ENCODE measurements at places on chromosomes 1 and 21.
A peak's percentile ranks its signal among the peaks of the same experiment; 100 is the strongest.

- DNase-seq: no peak
These were observed 4.1 kb upstream of the GRIK3 start for GRCh38 chr1:37038227-37039093.

- no peak for DNase-seq
These were observed 19.8 kb downstream of the ATP1A1 start for GRCh38 chr1:116392717-116393404.

DNA sequence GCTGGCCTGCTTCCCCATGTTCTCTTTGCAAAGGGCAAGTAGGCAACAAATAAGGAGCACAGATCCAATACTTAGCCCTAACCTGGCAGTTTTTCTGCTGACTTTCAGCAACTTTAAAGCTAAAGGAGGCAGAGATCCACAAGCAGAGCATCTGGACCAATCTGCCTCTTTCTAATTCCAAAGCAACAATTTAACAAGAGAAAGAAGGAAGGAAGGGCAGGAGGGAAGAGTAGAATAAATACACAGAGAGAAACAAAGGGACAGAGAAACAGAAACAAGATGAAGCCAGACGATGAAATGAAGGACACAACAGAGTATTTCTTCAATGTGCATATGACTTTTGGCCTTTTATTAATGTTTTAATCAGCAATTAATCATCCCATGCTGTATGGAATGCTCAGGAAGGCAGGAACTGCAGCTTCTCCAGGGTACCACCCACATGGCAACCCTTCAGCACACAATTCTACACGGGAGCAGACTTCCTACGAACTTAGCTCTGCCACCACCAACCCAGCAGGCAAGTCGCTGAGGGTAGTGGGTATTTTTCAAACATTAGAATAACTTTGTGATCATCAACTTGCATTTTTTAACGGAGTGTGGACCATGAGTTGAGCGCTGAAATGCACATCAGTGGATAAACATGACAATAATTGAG lies 15.3 kb downstream of the CLCC1 start:
- no peak for DNase-seq

DNA sequence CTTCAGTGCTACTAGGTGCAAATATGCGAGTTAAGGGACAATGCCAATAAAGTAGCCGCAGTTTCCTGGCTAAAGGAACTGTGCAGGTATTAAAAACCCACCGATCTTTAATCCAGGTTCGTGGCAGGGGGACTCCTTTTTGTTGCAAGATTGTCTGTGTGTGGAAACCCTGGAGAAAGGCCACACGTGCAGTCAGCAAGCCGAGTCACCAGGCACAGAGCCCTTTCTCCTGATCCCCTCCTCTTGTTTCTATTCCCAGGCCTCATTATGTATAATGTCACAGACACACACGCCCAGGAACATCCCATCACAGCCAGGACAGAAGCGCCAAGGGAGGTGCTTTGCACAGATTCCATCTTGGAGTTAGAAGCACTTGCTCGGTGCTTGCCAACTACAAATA lies 528.9 kb downstream of the KIF26B start:
- no peak for DNase-seq

GRCh38 chr1:72097851-72098570 lies 184.3 kb downstream of the NEGR1 start:
- no peak for DNase-seq

DNA sequence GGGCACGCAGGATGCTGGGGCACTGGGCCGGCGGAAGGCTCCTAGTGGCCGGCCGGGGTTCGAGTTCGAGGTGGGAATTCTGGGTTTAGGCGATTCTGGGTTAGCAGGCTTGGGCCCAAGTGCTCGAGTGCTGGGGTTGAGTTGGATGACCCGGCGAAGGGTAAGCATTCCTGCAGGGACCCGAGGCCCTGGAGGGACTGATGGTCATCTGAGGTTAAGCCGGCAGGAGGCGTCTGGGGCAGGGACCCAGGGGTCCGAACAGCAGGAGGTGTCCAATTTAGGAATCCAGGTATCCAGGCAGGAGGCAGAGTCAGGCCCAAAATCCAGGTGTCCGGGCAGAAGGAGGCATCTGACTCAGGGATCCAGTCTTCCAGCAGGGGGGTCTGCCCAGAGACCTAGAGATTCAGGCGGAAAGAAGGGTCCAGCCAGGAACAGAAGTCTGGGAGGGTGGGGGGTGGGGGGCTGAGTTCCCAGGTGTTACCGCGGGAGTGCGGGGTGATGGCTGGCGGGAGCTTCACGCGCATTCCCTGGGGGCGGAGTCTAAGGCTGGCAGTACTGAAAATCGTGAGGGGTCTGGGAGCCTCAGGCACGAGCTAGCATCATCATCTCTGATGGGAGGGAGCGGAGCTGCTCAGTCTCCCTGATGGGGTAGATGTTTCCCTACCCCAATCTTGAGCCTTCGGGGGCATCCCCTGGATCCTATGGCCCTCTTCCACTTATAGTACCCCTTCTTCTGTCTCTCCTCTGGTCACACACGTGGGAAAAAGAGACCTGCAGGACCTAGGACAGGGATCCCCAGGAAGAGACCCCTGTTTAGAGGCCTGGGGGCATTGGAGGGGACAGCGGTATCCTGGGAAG lies 585 bp downstream of the GPR3 start:
- no peak for DNase-seq

DNA sequence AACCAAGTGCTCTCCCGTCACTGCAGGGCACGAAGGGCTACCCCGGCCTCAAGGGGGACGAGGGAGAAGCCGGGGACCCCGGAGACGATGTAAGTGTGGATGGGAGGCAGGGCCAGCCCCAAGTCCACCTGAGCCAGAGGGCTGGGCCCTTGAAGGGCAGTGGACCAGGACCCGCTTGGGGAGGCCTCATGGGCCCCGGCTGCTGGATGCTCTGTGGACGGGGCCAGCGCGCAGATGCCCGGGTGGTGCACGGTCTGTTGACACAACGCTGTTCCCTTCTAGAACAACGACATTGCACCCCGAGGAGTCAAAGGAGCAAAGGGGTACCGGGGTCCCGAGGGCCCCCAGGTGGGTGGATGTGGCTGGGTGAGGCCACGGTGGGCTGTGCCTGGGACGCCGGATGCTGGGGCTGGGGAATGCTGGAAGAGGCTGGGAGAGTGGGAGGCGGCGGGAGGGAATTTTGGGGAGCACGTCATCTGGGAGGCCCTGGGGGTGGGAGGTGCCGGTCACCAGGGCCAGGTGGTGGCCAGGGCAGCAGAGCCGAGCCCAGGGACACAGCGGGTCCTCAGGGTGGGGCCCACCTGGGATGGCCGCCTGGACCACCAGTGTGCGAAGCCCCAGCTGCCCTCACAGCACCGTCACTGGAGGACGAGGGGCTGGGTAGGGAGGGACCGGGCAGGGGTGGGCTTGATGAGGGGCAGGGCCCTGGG lies 17.5 kb downstream of the COL6A1 start:
- DNase-seq: no peak

DNA sequence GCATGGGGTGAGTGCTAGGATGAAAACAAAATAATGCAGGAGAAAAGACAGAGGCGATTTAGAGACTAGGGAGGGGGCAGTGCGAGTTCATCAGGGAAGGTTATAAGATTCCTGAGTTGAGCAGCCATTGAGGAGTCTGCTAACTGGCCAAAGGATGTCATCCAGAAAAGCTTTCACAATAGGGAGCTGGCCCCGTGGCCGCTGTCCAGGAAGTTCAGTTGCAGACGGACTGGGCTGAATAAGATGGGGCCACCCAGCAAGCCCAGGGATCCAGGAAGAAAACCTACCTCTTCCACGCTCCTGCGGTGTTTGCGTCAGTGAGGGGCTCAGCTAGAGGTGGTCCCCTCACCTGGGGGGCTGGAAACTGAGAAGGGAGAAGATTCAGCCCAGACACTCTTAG lies 4.0 kb upstream of the PKP1 start:
- DNase-seq: no peak

- DNase-seq: no peak
These were observed 10.5 kb upstream of the CNTN2 start for GRCh38 chr1:205032508-205032907.

DNA sequence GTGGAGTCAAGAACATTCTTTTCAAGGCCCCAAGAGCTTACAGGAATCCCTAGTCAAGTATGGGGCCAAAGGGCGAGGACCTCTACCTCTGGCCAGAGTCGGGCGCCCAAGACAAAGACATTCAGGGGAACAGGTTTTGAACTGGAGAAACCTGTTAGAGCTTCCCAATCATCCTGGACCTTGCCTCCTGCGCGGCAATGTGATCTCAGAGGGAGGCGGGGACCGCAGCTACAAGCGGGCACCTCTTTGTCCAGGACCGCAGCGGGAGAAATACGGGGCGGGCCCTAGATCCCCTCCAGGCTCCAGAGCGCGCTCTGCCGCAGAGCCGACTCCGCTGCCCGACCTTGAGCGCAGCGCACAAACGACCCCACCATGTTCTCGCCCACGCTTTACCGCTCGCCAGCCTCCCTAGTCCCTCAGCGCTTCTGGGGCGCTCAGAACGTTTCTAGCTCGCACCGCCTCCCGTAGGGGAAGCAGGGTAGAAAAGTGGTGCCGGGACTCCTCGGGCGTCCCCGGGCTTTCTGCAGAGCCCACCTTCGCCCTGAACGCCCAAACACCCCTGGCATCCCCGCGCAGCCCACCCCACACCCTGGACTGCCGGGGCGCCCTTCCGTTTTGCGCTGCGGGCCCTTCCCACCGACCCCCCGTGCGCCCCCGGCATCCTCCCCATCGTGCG lies 28.1 kb downstream of the RABIF start:
- peak; percentile 41 for DNase-seq

- no peak for DNase-seq
These were observed 177.3 kb downstream of the ZSCAN20 start for GRCh38 chr1:33649759-33650158.

All from Kasumi-1 (cell line).